Osteoblast (primary cell): ENCODE measurements at places on chromosomes 3 and 15. TPM values are rescaled to one million over a fixed set of nuclear protein-coding genes. Genes with fewer than 3 reads are reported as not detected.

GRCh38 chr3:195260280-195260905 lies 10.6 kb downstream of the XXYLT1 start:
- DNase-seq: peak; percentile 84
- peak overlapping the region; percentile 86 for H3K4me3 ChIP-seq
- no peaks in the 10 kb centered on the region for H3K36me3 ChIP-seq
- peaks cover 13% of the 10 kb centered on the region for H3K4me1 ChIP-seq

Gene DGKG
- 2.5 and 2.9 TPM in 2 replicates for total RNA-seq

- H3K27ac ChIP-seq: peak overlapping the region; percentile 69
- DNase-seq: peak; percentile 46
- no peaks in the 10 kb centered on the region for H3K27me3 ChIP-seq
- H3K36me3 ChIP-seq: peaks cover 12% of the 10 kb centered on the region
These were observed 1.3 kb downstream of the CLPX start for GRCh38 chr15:65183865-65184159.

DNA sequence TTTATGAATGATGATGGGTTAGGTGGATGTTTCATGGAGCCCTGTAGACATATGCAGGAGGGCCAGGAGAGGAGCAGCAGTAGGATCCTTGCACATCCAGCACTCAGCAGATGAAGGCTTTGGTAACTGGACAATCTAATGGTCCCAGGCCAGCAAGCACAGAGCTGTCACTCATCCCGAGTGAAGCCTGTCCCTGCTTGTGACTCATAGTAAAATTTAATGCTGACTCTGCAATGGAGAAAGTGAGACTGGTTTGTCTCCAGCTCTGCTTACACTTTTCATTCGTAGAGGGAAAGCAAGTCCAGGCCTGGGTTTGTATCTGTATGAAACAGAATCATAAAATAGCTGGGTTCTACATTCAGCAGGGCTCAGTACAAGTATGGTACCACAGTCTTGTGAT lies 131.7 kb downstream of the DTWD1 start:
- no peaks in the 10 kb centered on the region for H3K27me3 ChIP-seq
- H3K4me3 ChIP-seq: no peak overlapping the region
- DNase-seq: no peak

DNA sequence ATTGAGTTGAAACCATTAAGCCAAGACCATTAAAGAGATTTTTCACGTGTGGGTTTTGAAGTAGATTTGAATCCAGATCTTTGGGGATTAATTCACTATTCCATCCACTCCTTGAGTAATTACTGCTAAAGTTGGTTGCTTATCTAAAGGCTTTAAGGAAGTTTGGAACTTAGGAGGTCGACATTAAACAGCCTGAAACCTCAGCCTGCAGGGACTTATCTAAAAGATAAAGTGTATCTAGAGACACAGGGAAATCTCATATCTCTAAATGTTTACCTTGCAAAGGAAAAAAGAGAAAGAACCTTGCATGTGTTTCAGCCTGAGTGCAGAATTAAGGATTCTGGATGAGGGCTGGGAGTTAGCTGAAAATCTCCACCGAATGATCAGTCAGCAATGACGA lies 158.6 kb downstream of the MEIS2 start:
- H3K27me3 ChIP-seq: no peaks in the 10 kb centered on the region
- peaks cover 5% of the 10 kb centered on the region for H3K4me1 ChIP-seq
- H3K4me3 ChIP-seq: no peak overlapping the region
- no peak overlapping the region for H3K27ac ChIP-seq
- no peak for DNase-seq

Gene CILP
- total RNA-seq: under 0.01 TPM in 2 replicates

Gene COL6A6
- total RNA-seq: under 0.01 TPM in 2 replicates

DNA sequence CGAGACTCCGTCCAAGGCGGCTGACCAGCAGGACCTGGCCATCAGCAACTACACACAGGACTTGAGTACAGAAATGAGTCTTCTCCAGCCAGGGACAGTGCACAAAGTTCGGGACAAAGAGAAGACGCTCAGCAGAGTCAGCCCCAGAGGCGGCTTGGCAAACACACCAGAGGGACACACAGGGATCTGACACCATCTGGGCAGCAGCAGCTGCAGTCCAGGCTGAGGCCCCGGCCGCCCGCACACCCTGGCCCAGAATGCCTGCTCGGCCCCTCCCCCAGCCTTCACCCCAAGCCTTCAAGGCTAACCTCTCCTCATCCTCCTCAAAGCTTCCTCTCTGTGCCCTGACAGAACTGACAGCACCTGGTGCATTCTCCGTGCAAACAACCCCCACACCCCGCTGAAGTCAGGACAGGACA lies 61.1 kb downstream of the XXYLT1 start:
- DNase-seq: peak; percentile 85
- no peak overlapping the region for H3K4me3 ChIP-seq
- no peaks in the 10 kb centered on the region for H3K27me3 ChIP-seq
- peak overlapping the region; percentile 94 for H3K27ac ChIP-seq
- H3K36me3 ChIP-seq: no peaks in the 10 kb centered on the region
- peaks cover 37% of the 10 kb centered on the region for H3K4me1 ChIP-seq

DNA sequence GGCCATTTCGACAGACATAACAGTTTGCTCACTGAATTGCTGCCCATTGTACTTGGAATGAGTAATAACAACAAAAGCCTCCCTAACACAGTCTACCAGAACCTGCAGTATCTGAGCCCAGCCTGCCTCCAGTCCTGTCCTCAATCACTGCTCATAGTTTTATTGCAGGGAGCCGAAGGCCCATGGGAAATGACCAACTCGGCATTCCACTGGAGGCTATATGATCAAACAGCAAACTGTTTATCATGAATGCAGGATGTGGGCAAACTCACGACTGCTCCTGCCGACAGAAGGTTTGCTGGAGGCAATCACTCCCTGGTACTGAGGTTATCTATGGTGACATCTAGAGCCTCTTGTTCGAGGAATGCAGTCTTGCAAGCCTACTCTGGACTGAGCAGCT lies 46.3 kb downstream of the LSM3 start:
- DNase-seq: no peak
- peak overlapping the region; percentile 15 for H3K27ac ChIP-seq
- peaks cover 38% of the 10 kb centered on the region for H3K4me1 ChIP-seq
- no peaks in the 10 kb centered on the region for H3K36me3 ChIP-seq

Gene CKMT1A
- not detected in 2 replicates for total RNA-seq

GRCh38 chr15:70400766-70401541 lies 303.2 kb upstream of the TLE3 start:
- no peaks in the 10 kb centered on the region for H3K36me3 ChIP-seq
- DNase-seq: no peak
- peaks cover 44% of the 10 kb centered on the region for H3K27me3 ChIP-seq
- no peak overlapping the region for H3K4me3 ChIP-seq
- H3K27ac ChIP-seq: no peak overlapping the region

GRCh38 chr3:63324621-63325020 lies 46.5 kb downstream of the SYNPR start:
- H3K27ac ChIP-seq: no peak overlapping the region
- no peaks in the 10 kb centered on the region for H3K4me1 ChIP-seq
- H3K36me3 ChIP-seq: no peaks in the 10 kb centered on the region

GRCh38 chr15:71224024-71224423 lies 108.8 kb downstream of the THSD4 start:
- no peak overlapping the region for H3K27ac ChIP-seq
- peaks cover 11% of the 10 kb centered on the region for H3K4me1 ChIP-seq
- no peaks in the 10 kb centered on the region for H3K27me3 ChIP-seq
- H3K36me3 ChIP-seq: no peaks in the 10 kb centered on the region
- no peak overlapping the region for H3K4me3 ChIP-seq
- DNase-seq: no peak

DNA sequence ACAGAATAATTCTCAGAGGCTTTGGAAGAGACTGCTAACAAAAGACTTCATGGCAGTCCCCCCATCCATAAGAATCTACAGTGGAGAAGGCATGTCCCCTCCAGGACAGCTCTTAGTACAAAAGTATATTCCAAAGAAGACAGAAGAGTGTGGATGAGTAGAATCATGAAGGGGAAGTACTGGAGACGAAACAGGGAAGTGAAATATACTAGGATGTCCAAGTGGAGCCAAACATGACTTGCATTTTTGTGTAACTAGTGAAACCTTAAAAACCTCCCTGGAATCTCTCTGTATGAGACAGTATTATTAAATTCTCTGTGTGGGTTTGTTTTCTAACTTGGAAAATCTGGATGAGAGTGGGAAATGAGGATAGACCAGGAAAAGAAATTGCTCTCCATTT lies 312.4 kb downstream of the RSL24D1 start:
- H3K4me3 ChIP-seq: no peak overlapping the region
- DNase-seq: no peak
- no peaks in the 10 kb centered on the region for H3K36me3 ChIP-seq

DNA sequence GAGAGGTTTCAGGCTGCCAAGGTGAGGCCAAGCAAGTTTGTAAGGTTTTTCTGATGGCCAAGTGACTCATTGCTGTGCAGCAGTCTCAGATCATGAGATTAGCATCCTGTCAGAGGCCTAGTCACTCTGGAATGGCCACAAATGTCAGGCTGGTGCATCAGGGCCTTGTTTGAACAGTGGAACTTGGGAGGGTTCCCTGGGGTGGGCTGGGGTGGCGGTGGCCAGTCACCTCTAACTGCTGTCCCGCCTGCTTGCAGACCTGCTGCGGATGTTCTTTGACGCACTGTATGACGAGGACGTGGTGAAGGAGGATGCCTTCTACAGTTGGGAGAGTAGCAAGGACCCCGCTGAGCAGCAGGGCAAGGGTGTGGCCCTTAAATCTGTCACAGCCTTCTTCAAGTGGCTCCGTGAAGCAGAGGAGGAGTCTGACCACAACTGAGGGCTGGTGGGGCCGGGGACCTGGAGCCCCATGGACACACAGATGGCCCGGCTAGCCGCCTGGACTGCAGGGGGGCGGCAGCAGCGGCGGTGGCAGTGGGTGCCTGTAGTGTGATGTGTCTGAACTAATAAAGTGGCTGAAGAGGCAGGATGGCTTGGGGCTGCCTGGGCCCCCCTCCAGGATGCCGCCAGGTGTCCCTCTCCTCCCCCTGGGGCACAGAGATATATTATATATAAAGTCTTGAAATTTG lies 2.8 kb upstream of the FAM131A start:
- no peaks in the 10 kb centered on the region for H3K27me3 ChIP-seq
- peaks cover 57% of the 10 kb centered on the region for H3K4me1 ChIP-seq
- peak overlapping the region; percentile 97 for H3K27ac ChIP-seq

Gene CD86
- 0.29 TPM in 1 of 2 replicates, not detected in the other for total RNA-seq

DNA sequence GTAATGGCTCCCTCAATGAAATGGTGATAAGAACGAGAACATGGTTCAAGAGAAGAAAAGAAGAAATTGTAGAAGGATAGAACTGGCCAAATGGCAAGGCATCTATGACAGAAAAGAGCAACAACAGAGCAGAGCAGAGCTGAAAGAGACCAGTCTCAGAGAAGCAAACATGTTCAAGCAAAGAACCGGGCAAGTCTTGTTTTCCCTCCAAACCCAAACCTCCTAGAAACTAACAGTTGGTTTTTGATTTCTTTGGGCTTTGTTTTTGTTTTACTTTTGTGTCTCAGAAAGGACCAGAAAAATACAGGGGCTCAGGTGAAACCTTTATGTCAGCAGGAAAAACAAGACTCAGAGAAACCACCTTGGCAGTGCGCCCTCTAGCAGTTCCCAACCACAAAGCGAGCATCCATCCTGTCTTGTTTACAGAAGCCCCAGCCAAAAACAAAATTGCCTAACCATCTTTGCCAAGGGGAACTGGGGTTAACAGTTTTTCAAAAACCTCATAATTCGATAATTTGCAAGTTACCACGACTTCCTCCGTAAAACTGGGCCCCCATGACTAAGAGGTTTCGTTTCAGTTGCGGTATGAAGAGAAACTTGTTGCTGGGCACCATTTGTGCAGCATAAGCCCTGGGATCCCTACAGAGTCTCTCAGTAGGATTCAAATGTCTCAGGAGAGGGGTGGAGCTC lies 159.2 kb upstream of the SLC24A5 start:
- no peak for DNase-seq
- H3K27ac ChIP-seq: no peak overlapping the region
- no peaks in the 10 kb centered on the region for H3K36me3 ChIP-seq
- no peaks in the 10 kb centered on the region for H3K4me1 ChIP-seq

Gene PLXND1
- 126 and 134 TPM in 2 replicates for total RNA-seq

DNA sequence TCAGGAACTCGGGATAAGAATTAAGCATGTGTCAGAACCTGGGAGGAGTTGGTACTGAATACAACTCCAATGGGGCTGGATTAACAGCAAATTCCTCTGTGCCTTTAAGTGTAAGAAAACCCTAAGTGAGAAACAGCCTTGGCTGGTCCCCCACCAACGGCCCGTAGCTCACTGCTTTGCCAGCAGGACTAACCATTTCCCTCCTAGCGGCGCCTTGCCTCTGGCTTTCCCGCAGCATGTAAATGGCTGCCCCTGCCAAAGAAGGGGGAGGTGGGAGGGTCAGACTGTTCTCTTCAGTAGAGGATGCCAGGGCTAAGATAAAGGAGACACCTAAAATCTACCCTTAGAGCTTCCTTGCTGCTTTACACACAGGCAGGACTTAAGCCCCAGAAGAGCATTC lies 51.0 kb upstream of the SH3GL3 start:
- H3K27me3 ChIP-seq: peaks cover 21% of the 10 kb centered on the region
- no peaks in the 10 kb centered on the region for H3K4me1 ChIP-seq
- no peaks in the 10 kb centered on the region for H3K36me3 ChIP-seq
- H3K4me3 ChIP-seq: no peak overlapping the region
- no peak overlapping the region for H3K27ac ChIP-seq

DNA sequence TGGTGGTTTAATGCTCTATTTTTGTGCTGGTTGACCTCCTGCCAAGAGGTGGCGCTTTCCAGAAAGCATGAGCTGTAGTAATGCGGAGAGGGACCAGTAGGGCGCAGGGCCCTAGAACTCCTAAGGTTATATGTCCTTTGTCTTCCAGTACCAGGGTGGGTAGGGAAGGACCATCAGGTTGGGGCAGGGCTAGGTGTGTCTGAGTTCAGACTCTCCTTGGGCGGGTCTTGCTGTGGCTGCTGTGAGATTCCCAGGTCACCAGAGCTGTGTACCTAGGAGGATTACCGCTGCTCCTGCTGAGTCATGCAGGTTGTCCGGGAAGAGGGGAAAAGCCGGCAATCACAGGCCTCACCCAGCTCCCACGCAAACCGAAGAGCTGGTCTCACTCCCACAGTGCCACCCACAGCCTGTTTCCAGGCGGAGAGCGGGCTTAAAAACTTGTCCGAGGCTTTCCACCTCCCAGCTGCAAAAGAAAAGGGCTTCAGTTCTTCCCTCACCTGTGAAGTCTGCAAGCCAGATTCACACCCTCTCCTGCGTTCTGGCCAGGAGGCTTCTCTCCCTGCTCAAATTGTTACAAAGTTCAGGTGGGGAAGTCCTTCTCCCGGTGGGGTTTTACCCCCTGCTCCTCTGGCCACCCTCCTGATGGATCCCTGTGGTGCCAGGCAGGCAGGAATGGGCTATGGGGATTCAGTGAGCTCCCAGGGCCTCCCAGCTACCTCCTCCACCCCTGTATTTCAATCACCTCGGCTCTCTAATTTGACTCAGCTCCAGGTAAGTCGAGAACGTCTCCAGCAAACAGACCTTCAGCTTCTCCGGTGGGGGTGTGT lies 37.7 kb upstream of the BCHE start:
- H3K27ac ChIP-seq: no peak overlapping the region
- no peak for DNase-seq
- H3K4me3 ChIP-seq: no peak overlapping the region
- no peaks in the 10 kb centered on the region for H3K36me3 ChIP-seq
- H3K27me3 ChIP-seq: no peaks in the 10 kb centered on the region

GRCh38 chr15:76178296-76179000 lies 118.7 kb downstream of the TMEM266 start:
- no peak overlapping the region for H3K27ac ChIP-seq
- peaks cover 10% of the 10 kb centered on the region for H3K4me1 ChIP-seq
- peaks cover 7% of the 10 kb centered on the region for H3K27me3 ChIP-seq
- peak overlapping the region; percentile 51 for H3K4me3 ChIP-seq
- H3K36me3 ChIP-seq: no peaks in the 10 kb centered on the region
- DNase-seq: peak; percentile 55
